ENCODE measurements at places on chromosomes 2 and 18.

DNA sequence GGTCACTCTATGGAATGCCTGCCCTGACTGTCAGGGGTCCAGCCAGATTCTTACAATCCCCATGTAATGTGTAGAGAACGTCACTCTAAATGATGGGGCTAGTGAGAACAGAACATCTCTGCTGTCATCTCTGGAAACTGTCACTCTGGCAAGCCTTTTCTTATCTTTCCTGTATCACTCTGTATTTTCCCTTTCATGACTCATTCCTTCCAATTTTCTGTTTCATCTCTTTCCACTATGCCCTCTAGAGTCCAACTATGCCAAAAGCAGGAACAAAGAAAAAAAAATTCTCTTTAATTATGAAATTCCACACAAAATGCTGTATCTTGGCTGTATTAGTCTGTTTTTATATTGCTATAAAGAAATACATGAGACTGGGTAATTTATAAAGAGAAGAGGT lies 608.8 kb downstream of the ADCYAP1 start:
- DNase-seq = no peak

DNA sequence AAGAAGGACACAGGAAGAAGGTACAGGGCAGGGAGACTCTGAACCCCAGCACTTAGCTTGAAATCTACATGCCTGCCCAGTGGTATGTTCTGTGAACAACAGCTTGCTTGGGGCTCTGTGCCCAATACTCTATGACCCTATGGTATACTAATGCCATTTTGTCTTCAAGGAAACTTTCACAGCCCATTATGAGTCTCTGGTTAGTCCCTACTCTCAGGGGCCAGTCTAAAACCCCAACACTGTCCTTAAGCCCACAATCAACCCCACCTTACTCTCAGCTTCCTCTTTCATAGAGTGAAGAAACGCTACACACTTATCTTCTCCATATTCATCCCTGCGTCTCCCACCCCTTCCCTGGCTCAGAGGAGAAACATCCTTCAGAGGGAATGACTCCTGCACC lies 16.0 kb downstream of the NEB start:
- DNase-seq = no peak

DNA sequence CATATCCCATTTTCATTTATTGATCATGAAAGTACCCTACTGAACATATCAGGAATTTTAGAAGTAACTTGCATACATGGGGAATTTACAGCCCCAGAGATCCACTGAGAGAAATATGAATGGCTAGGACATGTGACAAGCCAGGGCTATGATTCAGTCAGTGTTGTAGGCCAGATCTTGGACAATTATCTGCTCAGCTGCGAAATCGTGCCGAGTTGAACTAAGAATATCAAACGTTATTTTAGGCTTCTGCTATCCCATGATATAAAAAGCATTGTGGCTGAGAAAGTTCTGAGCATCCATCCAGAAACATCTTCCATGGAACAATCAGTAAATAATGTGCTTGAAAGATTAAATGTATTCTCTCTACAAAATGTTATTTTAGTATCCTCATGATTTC lies 85.7 kb upstream of the UNC80 start:
- no peak for DNase-seq

DNA sequence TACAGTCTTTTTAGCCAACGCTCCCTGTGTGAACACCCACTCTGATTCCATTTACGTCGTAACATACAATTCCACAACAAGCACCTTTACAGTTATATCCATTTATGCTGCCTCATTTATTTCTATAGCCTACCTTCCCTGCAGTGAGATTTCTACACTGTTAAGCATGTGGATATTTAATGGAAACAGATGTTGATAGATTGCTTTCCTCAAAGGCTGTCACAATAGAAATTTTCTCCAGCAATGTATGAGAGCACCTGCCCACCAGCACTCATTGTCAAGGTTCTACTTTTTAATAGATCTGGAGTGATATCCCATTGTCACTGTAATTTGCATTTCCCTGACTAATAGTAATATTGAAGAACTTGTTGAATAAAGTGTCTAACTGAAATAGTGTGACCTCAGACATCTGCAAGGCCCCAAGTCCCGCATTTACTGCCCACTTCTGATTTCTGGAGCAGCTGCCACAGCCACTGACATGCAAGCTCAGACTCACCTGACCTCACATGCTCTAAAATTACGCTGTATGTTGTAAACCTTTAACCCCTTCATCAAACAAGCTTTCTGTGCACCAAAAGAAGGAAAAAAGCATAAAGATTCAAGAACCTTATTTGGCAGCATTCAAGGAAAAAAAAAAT lies 295.1 kb downstream of the CNTNAP5 start:
- no peak for DNase-seq

DNA sequence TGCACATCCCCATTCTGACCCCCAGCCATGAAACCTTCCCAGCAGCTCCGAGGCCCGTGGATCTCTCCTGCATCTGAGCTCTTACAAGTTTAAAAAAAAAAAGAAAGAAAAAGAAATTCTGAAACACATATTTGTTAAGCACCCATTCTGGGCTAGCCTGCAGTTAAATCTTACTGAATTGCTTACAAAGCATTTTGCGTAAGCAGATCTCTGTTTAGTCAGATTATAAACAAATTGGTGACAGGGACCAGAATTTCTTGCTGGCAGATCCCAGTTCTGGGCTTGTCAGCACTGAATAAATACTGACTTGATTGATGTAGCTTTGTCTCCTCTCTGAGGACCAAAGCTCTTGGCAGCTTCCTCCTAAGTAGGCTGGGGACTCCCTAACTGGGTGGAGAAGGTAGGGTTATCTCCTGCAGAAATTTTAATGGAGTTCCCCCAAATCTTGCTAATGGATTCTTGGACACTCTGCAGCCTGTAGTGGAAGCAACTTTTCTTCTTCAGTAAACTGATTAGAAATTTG lies 160.9 kb downstream of the MIB1 start:
- no peak for DNase-seq

- DNase-seq = peak; percentile 38
Measured at GRCh38 chr2:208101716-208102631, 22.4 kb downstream of the CRYGD start.

DNA sequence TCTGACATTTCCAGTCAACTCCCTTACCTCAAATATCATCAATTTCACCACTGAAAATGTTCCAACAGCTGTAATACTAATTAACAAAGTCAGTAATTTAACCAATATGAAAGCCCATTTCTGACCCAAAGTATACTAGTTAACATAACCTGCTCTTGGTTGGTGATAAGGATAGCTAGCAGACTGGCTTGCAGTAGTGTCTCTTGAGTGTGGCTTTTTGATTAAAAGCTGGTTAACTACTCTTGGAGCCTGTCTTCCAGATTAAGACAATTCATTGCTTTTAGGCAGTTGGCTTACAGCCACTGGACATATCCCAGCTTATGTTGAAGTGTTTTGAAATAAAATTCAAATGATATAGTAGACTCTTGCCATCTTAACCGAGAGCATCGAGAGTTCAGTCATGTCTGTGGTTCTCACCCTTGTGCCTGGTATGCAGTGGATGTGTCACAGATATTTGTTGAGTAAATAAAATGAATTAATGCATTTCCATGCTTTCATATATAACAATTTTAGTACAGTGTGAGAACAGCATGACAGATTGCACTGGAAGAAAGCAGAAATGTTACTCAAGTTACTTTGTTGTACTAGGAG lies 158.1 kb downstream of the TANC1 start:
- DNase-seq = no peak

- no peak for DNase-seq
Measured at GRCh38 chr2:232874677-232875223, 4.7 kb downstream of the SNORC start.

DNA sequence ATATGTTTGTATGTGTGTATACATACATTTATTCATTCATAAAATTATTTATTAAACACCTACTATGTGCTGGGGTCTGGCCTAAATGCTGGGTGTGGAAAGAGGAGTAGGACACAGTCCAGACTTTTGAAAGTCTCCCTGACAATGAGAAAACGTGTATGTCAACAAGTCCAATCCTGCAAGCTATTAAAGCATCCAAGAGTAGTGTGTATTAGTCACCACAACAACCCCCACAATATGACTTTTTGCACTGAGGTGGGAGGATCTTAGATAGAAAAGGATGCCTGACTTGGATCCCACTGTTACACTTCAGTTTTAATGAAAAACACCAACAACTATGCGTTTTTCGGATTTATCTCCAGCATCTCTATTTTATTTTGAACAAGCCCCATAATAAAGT lies 446.4 kb downstream of the EPHA4 start:
- no peak for DNase-seq

DNA sequence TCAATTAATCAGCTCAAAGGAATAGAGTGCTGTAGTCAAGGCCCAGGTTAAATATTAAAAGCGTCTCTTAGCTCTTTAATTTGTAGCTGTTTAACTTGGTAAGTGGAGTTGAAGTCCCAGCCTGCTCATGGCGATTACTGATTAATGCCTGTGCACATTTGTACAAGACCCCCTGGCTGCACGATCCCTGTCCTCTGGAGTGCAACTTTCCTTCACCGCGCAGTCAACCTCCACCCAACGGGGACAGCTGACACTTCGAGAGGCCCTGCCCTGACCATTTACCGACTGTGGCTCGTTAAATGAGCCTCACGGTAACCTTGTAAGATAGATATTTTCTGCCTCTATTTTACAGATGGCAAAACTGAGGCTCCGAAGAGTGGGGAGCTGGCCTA lies 5.5 kb upstream of the CYS1 start:
- DNase-seq = no peak

DNA sequence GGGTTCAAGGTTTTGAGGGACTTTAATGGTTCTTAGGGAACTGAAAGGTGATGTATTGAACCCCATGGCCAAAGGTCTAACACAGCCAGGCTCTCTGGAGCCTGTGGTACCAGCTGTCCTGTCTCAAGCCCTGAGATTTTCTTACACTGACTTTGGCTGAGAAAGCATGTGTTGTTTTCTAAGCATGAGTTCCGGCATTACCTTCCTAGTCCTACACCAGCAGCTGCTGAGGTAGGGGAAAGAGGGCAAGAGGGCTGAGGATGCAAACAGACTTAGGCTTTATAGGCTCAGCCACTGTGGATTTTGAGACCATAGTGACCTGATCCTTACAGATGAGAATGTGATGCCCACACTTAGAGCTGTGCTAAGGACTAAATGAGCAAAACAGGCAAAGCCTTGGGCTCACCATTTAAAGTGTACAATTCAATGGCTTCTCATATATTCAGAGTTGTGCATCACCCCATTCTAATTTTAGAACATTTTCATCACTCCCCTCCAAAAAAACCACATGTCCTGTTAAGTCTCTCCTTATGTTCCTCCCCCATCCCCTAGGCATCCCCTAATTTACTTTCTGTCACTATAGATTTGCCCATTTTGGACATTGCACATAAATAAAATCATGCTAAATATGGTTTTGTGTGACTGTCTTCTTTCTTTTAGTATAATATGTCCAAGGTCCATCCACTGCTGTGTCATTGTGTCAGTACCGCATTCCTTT lies 99.7 kb upstream of the OTOS start:
- no peak for DNase-seq

- no peak for DNase-seq
Measured at GRCh38 chr18:58572181-58572580, 56.7 kb downstream of the ALPK2 start.

DNA sequence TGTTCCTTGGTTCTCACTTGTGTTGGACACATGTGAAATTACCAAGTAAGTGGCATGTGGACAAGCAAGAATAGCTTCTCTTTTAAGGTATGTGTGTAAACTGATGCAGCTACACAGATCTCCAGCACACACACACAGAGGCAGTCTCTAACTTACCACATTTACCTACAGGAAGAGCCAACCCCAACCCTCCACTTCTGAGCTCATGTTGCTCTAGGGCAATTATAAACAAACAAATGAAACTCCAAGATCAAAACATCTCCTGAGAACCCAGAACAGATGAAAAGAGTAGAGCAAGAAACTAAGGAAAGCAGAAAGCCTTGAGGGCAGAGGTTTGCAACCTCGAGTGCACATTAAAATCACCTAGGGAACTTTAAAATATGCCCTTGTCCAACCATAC lies 16.0 kb upstream of the TMEM37 start:
- no peak for DNase-seq

DNA sequence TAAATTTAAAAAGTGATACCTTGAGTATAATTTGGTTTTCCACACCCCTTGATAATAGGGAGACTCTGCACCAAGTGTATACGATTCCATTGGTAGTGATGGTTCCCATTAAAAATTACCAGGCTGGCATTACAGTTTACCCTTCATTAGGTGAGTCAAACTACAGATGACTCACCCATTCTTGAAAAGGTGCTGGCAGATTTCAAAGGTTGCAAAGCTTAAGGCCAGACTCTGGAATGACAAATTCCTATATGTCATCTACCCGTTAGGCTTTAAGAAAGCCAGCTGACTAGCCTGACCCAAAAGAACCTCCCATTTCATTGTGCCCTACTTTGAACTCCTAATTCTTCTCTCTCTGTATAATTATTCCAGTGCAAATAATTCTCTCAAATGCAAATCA lies 124.4 kb downstream of the LRRTM4 start:
- DNase-seq = no peak

DNA sequence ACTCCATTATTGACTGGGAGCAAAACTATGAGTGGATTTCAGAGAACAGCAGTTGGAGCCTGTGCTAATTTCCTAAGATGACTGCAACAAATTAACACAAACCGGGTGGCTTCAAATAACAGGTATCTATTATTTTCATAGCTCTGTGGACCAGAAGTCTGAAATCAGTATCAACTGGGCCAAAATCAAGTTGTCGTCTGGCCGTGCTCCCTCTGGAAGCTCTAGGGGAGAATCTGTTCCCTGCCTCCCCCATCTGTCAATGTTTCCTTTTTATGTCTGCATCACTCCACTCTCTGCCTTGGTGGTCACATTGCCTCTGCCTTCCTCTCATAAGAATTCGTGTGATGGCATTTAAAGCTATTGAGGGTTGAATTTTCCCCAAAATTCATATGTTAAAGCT lies 269.8 kb downstream of the TMX3 start:
- no peak for DNase-seq

DNA sequence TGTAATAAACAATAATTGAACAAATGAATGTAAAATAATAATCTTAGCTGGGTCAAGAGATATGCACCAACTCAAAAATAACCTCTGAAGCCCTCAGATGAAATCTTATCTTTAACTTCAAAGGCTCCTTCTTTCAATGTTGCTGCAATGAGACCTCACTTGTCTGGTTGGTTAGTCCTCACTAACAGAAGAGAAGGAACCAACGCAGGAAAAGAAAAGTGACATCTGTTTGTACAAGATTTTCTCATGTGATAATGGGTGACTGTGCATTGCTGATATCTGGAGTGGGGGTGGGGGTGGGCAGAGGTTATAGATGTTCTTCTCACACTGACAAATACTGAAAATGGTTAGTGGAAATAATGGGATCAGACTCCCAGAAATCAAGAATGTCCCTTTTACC lies 2.6 kb downstream of the SCN7A start:
- DNase-seq = no peak

Measured in iPS-NIHi11 (cell line).